ENCODE measurements at places on chromosomes 2 and 18.

- DNase-seq: no peak
Observed at GRCh38 chr2:167986223-167986622, 261.2 kb downstream of the STK39 start.

- peak; percentile 10 for DNase-seq
Observed at GRCh38 chr2:238100049-238100820, at the start of gene ESPNL. TSS of gene ESPNL (plus strand) at chr2:238100340. CDS start at chr2:238100420, 80 bp downstream.

GRCh38 chr2:42345986-42346385 lies 15.0 kb downstream of the COX7A2L start:
- DNase-seq: no peak

DNA sequence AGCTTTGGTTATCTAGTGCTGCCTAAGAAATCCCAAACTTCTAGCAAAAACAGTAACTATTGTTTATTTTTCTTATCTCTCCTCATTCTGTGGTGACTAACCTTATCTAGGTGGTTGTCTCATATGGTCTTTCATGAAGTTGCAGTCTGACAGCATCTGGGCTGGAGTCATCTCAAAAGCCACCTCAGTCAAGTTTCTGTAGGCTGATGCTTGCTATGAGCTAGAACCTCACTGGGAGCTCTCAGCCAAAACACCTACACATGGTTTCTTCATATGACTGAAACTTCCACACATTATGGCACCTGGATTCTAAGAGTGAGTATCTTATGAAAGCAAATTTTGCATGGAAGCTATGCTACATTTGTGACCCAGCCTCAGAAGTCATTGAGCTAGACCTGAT lies 596.4 kb upstream of the VRK2 start:
- no peak for DNase-seq

DNA sequence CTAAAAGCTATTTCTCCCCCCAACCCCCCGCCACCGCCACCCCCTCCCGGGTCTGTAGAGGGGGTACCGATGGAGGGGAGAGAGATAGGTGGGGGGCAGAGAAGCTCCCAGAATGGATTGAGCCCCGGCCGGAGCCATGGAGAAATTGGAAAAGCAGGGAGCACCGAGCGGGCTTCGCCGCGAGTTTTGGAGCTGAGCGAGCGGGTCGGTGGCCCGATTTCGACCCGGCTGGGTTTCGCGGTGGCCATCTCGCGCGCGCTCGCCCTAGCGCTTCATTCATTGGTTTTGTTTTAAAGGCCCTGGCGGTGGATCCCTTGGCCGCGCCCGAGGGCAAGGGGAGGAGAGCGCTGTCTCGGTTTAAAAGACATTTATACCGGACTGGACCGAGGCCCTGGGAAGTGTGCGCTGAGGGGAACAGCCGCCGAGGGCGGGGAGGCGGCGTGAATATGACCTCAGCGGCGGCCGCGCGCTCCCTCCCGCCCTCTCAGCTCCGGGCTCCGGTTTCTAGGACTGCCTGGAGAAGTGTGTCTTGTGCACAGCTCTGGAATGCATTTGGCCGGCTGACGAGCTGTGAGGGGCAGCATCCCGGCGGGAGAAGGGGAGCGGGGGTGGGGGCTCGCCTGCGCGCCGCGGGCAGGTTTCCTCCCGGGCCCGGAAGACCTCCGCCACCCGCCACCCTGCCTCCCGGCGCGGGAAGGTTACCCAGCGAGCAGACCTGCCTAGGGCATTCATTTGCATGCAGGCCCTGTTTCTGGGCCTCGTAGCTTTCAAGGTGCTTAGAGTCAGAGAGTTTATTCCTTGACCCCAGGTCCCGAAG lies 1.7 kb upstream of the SMAD7 start:
- peak; percentile 95 for DNase-seq
